ENCODE measurements at places on chromosomes 13 and 19.
A peak's percentile ranks its signal among the peaks of the same experiment; 100 is the strongest.

DNA sequence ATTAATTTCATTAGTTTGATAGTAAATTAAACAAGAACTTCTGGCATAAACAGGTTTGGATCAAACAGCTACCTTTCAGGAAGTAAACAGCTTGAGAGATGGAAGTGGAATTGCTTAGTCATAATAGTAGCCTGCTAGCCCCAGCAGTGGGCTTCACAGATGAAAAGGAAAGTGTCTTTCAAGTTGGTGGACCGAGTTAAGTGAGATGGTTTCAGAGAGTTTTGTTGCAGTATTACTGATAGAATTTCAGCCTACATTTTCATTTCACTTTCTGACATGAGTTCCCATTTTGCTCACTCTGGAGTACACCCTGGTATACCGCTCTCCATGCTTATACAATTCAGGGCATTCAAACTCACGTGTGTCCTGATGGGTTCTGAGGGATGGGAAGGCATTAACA is 2.0 kb upstream of the PTOV1 start:
- DNase-seq: no peak

DNA sequence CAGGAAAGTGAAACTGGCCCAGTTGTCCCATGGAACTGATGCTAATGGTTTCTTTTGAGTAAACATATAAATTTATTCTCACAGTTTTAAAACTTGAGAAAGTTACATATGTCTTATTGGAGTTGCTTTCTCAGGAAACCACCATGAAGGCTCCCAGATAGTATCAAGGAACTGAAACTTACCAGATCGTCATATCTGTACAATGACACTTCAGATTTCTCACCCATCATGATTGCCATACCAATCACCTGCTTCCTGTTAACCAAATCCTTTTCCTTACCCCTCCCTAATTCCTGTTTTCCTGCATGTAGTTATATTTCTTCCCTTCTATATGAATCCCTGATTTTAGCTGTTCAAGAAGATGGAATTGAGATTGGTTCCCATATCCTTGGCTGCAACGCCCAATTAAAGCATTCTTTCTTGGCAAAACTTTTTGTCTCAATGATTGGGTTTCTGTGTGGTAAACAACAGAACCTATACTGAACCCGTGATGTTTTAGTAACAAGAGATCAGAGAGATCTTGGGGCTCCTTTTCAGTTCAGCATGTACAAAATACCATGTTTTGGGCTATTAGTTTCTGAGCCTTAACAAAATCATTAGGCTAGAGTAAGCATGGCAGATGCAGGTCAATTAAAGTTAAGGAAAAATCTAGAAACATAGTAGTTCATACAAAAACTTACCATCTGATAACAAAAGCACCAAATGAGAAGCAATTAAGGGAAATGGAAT is 781.3 kb upstream of the MIR17HG start:
- no peak for DNase-seq

GRCh38 chr13:50893211-50893852 is 16.3 kb upstream of the RNASEH2B start:
- peak; percentile 16 for DNase-seq

- DNase-seq: no peak
Measured at GRCh38 chr19:3577723-3578344, 5.1 kb downstream of the HMG20B start.

DNA sequence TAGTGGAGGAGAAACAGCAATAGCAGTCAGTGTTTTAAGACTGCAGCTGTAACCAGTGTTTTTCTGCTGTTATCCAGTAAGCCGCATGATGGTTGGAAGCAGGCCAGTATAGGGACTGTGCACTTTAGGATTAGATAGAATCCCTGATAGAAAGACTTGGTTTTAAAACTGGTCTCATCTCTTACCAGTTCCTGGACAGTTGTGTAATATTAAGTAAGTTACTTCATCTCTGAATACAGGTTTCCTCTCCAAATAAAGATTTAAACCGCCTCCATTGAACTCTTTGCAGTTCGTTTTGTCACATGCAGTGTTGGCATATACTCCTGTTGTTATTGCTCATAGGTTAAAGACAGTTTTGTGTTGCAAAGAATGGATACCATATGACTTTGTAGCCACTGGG is 25.6 kb downstream of the URI1 start:
- DNase-seq: no peak

DNA sequence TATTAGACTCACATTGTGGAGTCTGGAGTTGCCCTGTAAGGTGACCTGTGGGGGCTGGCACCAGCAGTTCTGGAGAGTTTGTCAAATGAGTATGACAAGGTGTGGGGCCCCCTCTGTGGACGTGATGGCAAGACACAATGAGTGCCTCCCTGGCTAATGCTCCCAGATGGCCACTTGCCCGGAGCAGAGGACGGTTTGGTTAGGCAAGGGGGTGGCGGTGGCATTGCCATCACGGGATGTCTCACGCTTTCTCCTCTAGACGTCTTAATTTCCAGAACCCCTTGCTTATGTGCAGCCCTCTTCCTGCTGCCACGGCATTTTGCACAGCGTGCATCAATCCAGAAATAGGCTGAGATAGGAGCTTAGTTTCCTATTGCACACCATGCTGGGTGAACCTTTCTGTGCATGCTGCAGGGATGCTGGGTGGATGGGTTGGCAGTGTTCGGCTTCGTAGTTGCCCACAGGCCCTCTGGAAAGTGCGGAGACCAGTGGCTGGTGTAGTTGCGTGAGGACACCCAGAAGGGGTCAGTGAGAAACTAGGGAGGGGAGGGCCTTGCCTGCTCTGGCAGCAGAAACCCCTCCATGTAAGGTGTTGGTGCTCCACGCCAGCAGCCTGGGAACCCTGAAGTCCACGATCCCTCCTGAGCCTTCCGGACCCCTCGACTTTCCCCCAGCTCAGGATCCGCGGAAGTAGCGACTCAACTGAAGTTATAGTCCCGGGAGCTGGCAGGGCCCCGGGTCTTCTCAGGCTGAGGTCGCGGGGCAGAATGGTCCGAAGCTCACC is 18.1 kb upstream of the LRP3 start:
- peak; percentile 50 for DNase-seq

GRCh38 chr13:47480121-47480520 is 521.0 kb downstream of the SUCLA2 start:
- DNase-seq: no peak

GRCh38 chr13:52454459-52454819 is 839 bp upstream of the CKAP2 start:
- peak; percentile 32 for DNase-seq

- no peak for DNase-seq
Measured at GRCh38 chr13:108795841-108796240, 166.4 kb downstream of the MYO16 start.

DNA sequence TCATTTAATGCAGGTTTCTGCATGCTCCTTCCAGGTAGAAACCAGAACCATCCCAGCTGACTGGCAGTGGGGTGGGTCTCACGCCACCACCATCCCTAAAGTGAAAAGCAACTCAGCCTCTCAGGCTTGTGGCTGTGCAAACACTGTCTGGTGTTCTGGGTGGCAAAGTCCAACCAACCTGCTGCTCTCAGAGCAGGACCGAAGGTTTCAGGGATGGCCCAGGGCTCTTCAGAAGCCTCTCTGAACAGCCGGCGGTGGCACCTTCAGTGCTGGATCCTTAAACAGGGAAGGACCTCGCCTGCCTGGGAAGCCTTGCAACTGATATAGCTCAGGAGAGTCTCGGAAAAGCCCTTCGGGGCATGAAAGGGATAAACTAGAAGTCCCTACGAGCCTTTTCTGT is 100.8 kb downstream of the COL4A1 start:
- DNase-seq: no peak

- DNase-seq: peak; percentile 72
Measured at GRCh38 chr19:55116232-55116858, 1.1 kb downstream of the PPP1R12C start.

DNA sequence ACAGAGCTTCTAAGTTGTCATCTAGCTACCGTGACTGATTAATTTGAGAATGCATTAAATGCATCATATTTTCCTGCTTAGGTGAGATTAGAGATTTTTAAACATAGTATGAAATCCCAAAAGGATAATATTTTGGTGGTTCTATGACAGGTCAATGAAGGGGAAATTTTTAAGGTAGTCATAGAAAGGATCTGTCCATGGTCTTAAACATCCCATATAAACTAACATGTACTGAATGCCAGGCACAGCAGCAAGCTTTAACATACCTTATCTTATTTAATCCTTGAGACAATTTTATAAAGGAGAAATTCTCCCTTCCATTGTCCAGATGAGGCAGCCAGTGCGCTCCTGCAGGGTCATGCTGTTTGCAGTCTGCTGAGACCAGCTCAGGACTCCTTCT is 466.0 kb downstream of the FGF14 start:
- DNase-seq: no peak

- peak; percentile 85 for DNase-seq
Measured at GRCh38 chr19:6048793-6049405, 61.4 kb downstream of the RFX2 start.

DNA sequence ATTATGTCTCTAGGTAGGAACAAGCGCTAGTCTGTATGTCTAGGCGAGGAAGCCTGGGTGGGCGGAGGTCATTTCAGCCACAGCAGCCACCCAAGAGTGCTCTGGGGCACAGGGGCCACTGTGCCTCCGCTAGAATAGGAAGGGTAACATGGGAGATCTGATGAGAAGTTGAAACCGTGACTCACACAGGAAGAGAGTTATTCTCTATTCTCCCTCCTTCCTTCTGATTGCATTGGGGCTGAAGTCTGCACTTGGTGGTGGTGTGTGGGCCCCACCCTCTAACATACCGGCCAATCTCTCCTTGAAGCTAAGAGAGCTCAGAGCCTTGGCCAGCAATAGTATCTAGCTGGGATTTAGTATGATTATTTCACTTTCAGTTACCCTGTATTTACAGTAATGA is 20.3 kb upstream of the GGACT start:
- DNase-seq: peak; percentile 38

DNA sequence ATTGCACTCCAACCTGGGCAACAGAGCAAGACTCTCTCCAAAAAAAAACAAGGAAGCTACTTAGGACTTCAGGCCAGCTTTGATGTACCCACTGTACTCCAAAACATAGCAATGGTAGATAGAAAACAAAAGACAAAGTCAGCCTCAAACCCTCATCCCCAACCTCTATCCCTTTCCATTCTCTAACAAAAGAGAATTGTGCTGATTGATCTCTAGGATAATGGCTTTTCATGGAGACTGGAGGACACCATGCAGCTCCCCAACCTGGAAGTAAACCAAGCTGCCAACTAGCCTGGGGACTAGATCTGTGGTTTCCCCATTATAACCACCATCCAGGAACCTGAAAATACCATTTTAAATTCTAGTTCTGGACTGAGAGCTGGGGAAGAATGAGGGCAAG is 4.3 kb upstream of the ZDHHC20 start:
- DNase-seq: no peak

DNA sequence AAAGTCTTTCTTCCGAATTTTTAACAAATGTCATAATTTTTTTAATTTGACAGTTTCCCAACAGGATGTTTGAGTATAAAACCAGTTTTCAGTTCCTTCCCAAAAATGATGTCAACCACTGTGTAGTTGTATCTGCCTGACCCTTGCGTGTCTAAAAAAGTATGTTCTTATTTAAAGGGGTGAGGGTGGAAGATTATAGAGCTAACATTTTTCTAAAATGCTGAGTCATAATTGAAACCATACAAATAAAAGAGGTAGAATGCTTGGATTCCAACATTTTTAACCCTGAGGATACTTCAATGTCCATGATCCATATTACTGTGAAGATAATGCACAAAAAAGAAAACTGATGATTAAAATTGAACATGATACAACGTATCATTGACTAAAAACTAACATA is 1388.8 kb downstream of the UQCRFS1 start:
- DNase-seq: no peak

GRCh38 chr19:49333418-49333805 is 1.8 kb upstream of the CD37 start:
- DNase-seq: peak; percentile 19

DNA sequence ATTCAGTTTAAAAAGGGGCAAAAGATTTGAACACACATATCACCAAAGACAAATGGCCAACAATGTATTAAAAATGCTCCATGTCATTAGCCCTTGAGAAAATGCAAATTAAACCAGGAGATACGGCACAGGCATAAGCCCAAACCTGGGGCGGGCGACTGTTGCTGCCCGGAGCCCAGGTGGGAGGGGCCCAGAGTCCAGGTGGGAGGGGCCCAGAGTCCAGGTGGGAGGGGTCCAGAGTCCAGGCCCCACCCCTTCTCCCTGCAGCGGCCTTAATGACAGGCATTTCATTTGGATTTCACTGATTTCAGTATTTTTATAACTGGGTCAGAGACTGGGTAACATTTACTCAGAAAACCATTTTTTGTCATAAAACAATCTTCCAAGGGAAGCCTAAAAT is 78.2 kb downstream of the RASA3 start:
- DNase-seq: no peak
